ENCODE measurements at places on chromosomes 4 and X.

- no peak for DNase-seq
These were observed 24.8 kb upstream of the GUCY1B1 start for GRCh38 chr4:155734065-155734464.

DNA sequence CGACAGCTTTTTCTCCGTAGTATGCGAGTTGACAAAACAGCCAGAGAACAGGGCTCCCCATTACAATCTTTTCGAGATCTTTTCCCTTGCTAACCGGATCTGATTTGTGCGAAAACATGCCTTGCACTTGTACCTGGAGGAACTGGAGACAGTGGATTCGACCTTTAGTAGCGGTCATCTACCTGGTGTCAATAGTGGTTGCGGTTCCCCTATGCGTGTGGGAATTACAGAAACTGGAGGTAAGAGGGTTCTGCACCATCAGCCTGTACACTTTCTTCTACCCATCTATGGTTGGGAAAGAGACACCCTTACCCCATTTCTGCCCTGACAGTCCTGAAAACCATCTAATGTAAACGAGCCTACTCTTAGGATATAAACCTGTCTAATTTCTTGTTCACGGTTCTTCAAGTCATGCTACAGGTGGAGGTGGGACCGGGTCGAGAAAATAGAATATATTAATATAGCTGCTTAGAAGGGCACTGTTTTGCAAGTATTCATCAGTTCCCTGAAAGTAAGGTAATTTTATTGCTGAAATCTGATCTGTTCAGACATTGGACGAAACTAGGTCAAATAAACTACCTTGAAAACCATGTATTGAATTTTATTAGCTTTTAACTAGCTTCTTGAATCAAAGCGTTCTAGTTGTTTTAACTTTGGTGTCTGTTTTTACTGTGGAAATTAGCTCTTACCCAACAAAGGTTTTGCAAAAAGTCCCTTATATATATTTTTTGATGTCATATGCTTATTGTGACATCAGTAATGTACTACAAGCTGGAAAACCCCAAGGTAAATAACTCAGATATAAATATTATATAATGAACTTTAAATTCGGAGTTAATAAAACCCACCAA lies 869 bp downstream of the TMEM184C start:
- peak; percentile 17 for DNase-seq

- peak; percentile 60 for DNase-seq
These were observed 1.0 kb downstream of the CNOT6L start for GRCh38 chr4:77818073-77818601.

GRCh38 chrX:1564750-1565683 lies 26.4 kb upstream of the AKAP17A start:
- no peak for DNase-seq

DNA sequence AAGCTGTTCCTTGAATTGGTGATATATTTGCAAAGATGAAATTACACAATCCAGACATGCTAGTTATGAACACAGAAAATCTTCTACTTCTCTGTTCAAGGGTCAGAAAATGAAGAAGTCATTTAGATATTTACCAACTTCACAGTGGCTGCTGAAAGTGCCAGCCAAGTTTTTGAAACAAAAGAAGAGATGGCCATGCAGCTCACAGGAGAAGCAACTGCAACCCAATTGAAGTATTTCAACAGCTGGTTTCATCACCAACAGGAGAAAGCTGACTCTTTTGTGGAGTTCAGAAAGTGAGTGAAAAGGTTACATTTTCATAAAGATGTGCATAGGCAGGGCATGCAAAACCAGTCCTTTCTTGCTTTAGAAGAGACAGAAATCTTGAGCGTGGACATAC lies 70.1 kb upstream of the LSM6 start:
- DNase-seq, result no peak

DNA sequence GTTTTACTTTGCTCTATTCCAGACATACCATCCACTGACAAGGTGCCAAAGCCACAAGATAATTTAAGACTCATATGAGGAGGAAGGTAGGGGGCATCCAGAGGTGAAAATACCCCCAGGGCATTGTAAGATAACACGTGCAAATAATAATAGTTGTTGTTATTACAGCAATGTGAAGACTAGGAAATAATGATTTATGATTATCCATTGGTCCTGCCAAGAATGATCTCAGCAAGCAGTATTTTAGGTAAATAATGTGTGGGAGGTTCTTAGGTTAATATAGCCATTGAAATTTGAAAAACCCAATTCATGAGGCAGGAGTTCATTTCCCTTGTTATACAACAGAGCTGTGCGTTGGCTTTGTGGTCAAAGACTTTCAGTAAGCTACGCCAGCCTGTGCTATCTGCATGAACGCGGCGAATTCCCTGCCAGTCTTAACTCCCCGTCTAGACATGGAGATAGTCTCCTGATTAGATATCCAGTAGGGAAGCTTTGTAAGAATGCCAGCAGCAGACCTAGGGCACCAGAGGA lies 47.2 kb upstream of the MXRA5 start:
- no peak for DNase-seq

DNA sequence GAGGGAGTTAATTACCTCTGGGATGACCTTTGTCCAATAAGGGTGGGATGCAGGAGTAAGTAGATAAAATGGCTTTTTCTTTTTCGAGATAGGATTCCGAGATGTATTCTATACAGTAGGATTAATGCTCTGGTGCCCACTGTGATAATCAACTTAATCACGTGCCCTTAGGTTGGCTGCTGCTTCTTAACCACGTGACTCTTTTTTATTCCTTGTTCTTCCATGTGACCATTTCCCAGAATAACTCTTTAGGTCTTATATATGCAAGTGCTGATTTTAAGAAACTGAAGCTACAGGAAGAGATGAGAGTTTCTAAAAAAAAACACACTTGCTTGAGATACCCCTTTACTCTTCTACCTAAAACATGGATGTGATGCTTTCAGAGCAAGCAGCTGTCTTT lies 1628.9 kb downstream of the PCDH7 start:
- DNase-seq, result no peak

GRCh38 chr4:90120037-90120436 lies 7.2 kb upstream of the CCSER1 start:
- DNase-seq, result no peak

- DNase-seq, result no peak
These were observed 316.8 kb downstream of the NAF1 start for GRCh38 chr4:162849937-162850336.

GRCh38 chr4:87053802-87054767 lies 119.3 kb downstream of the AFF1 start:
- no peak for DNase-seq

DNA sequence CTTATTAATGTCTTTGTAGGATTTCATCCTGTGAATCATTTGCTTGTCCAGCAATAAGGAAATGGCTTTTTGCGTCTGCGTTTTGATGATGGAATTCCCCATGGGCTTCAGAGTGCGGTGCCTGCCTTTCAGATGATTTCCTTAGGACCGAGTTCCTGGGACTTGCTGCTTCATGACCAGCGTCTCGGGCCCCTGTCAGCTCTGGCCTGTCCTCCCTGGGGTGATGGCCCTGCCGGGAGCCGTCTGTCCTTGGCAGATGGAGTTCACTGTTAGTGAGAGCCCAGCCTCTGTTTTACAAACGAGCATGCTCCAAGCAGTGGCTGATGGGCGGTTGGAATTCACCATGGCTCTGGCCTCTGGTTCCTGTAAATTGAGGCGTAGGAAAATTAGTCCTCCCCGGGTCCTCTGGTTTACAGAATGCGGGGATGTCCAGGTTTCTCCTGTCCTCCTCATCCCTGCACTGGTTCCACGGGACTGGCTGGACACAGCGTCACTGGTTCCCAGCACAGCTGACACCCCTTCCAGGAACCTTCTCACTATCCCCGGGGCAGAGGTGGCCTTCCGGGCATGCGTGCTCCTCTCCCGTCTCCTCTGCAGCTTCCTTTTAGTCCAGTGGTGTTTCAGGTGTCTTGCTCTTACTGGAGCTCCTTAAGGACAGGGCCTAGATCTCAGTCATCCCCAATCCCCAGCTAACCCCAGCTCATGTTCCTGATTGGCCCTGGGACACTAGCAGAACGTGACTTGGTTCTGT lies 34.9 kb downstream of the TBC1D14 start:
- no peak for DNase-seq

- no peak for DNase-seq
These were observed 20.4 kb upstream of the TBC1D14 start for GRCh38 chr4:6889101-6889735.

GRCh38 chr4:10093801-10094552 lies 22.6 kb downstream of the WDR1 start:
- peak; percentile 28 for DNase-seq

DNA sequence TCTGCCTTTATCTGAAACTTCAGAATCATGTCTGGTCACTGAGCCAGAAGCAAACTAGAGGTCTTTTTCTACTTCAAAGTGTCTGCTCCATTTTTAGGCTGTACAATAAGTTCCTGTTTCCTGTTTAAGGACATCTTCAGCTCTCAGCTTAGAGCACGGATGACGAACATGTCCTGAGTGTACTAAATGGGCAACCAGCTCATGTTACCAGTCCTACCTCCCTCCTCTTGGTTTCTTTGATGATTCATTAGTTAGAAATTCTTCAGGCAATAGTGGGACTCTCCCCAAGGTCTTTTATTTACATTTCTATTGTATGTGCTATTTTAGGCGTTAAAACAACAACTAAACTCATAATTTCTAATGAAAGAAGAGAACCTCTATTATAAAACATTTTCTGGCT lies 58.0 kb downstream of the ENPEP start:
- no peak for DNase-seq

GRCh38 chrX:30864383-30864785 lies 24.7 kb downstream of the TAB3 start:
- DNase-seq, result no peak

GRCh38 chr4:10020871-10021652 lies at the start of gene SLC2A9:
Gene SLC2A9, minus strand, starts transcription at chr4:10021497. Its CDS starts 68 bp downstream, at chr4:10021429.
- no peak for DNase-seq

- no peak for DNase-seq
These were observed 119.0 kb downstream of the ANKRD50 start for GRCh38 chr4:124593494-124593893.

GRCh38 chr4:110085131-110085530 lies 113.3 kb downstream of the ELOVL6 start:
- DNase-seq, result peak; percentile 27

DNA sequence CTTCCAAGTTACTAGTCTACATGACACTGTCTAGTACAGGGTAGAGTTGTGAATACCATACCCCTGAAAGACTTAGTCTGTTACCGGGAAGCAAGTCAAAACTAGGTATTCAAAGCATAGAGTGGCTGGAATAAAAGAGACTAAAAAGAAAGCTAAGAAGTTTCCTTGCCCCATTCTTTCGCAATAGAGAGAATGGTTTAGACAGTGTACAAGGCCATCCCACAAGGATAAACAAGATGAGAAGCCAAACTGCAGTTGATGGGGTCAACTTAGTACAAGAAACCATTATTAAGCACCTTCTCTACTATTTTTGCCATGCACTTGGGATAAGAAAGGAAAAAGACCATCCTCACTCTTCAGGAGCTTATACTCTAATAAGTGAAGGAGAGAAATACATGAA lies 30.3 kb downstream of the AMMECR1 start:
- DNase-seq, result no peak

DNA sequence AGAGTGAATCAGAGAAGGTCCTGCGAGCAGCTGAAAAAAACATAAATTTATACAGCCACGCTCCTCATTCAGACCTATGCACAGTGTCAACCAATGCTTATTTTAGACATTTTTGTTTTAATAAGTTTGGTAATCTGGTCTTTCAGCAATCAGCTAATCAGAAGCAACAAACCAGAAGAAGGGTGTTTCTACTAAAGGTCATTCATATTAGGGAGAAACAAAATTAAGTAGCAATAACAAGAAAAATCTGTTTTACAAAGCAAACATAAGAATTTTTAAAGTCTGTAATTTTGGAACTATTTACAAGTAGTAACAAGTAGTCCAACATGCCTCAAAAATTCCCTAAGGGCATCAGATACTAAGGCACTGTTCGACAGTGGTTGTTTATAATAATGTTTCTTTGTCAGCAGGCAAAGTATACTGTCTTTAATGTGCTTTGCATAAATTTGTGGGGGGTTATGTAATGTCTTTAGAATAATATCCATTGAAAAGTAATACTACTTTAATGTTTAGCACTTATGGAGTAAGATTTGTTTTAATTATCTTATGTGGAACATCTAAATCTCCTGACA lies 82.8 kb downstream of the PHOX2B start:
- DNase-seq, result no peak

DNA sequence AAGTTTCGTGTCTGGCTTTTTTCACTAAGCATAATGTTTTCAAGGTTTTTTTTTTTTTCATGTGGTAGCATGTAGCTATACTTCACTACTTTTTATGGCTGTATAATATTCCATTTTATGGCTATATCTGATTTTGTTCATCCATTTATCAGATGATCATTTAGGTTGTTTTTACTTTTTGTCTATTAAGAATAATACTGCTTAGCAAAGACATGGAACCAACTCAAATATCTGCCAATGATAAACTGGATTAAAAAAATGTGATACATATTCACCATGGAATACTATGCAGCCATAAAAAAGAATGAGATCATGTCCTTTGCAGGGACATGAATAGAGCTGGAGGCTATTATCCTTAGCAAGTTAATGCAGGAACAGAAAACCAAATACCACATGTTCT lies 32.7 kb upstream of the ZNF280C start:
- DNase-seq, result no peak

GRCh38 chrX:7948483-7948882 lies 21.3 kb upstream of the PNPLA4 start:
- DNase-seq, result no peak

GRCh38 chr4:182427554-182427953 lies 184.4 kb downstream of the TENM3 start:
- no peak for DNase-seq

- no peak for DNase-seq
These were observed 660 bp downstream of the WWC2 start for GRCh38 chr4:183099537-183100297.

GRCh38 chr4:180426938-180427337 lies 1816.3 kb upstream of the TENM3 start:
- DNase-seq, result no peak

- DNase-seq, result no peak
These were observed 125.0 kb downstream of the BMPR1B start for GRCh38 chr4:94882756-94883155.

DNA sequence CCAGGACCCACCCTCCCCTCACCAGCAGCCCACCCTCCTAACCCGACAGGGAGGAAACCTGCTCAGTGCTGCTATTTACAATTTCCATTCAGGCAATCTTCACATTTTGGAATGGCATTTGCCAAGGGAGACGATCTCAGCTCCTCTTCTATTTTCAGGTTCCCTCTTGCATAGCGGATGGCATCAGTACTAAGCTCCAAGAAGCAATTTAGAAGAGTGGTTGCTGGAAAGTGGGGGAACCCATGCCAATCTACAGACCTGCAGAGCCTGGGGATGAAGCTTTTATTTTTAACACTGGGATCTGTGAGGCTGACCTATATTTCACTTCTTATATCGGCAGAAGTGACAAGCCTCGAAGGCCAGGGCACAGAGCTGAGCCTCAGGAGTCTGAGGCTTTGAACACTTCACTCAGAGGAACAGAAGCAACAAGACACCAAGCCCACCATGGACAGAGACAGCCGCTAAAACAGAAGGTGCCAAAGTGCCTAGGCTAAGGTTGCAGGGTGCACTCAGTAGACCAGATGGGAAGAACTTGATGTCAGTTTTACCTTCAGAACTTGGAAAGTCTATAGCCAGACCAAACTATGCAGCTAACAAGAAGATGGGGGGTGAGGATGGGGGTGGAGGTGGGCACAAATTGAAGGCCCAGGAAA lies 44.0 kb downstream of the SCD5 start:
- no peak for DNase-seq

- DNase-seq, result no peak
These were observed 163.3 kb upstream of the RASGEF1B start for GRCh38 chr4:81634766-81635549.

- peak; percentile 93 for DNase-seq
These were observed at the start of gene DGKQ for GRCh38 chr4:973431-974397. Gene DGKQ, minus strand, starts transcription at chr4:973569. Its CDS starts 87 bp downstream, at chr4:973482.

- peak; percentile 46 for DNase-seq
These were observed 47.2 kb upstream of the TMEM33 start for GRCh38 chr4:41887821-41888686.
